ENCODE measurements at places on chromosomes 1 and 21.

DNA sequence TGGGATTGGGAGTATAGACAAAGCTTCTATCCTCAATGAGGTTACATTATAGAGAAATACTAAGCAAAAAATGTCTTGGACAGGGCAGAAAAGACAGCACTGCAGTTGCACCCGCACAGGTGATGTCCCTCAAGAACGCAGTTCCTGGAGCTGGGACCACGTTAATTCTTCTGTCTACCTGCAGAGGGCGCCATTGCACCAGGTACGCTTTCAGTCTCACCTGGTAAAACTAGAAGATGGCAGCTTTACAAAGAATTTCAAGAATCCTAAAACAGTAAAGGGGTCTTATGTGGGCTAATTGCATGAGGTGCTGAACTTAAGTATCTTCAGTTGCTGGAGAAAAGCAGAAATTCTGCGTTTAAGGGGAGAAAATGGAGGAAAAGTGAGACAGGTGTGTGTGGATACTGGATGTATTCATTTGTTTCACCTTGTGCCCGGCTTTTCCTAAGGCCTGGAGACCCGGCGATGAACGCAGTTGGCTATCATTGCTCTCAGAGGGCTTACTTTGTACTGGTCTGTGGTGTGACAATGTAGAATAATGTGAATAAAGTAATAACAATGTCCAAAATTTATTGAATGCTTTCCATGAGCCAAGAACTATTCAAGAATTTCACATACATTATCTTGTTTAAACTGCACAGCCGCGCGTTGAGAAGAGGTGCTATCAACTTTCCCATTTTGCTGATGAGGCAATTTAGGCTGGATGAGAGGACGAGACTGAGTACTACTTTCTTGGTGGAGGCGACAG, 276.3 kb upstream of the GREM2 start:
- DNase-seq = peak; percentile 1

GRCh38 chr1:921011-921837, 2.5 kb upstream of the SAMD11 start:
- no peak for DNase-seq

DNA sequence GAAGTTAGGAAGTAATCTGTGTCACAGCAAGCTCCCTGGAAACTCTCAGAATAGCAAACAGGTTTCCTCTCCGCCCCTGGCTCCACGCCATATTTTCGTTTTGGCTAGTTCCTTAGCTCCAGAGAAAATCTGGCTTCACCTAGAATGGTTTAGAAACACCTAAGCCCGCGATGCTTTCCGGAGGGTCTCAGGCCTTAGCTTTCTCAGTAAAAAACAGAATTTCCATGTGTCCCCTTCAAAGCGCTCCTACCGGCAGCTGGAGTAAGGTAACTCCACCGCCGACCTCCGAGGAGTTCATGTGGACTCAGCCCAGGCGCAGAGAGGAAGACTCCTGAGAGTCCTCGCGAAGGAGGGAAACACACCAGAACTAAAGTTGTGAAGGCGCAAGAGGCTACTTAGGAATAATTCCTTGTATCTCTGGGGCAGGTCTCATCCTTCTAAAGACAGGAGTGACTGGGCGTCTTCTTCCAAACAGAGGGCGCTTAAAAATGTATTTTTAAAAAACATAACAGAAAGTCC, 406 bp downstream of the KIAA0040 start:
- no peak for DNase-seq

DNA sequence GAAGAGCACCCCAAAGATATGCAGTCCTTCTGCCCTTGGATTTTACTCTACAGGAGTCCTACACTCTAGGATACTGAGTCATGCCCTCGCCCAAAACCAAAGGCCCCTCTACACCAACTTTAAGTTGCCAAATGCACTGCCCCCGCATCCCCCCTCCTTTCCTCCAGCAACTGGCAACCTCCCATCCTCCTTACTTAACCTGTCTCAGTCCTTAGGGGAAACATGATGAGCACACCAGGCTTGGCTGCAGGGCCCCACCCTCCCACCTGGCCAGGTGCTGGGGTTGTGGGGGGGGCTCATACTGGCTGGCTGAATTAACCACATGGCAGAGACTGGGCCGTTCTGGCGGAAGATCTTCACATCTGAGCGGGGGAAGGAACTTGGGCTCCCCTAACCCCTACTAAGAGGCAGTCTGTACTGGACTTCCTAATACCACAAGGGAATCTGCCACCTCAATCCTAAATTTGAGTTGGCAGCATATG, 1.2 kb downstream of the HDGF start:
- DNase-seq = no peak

- DNase-seq = no peak
Observed at GRCh38 chr1:153362187-153362775, 4.6 kb downstream of the S100A9 start.

GRCh38 chr1:214823311-214824117, 220.5 kb downstream of the CENPF start:
- DNase-seq = no peak

- no peak for DNase-seq
Observed at GRCh38 chr1:228156941-228157728, 7.4 kb downstream of the GJC2 start.

- no peak for DNase-seq
Observed at GRCh38 chr1:230610589-230610988, 31.7 kb upstream of the COG2 start.

DNA sequence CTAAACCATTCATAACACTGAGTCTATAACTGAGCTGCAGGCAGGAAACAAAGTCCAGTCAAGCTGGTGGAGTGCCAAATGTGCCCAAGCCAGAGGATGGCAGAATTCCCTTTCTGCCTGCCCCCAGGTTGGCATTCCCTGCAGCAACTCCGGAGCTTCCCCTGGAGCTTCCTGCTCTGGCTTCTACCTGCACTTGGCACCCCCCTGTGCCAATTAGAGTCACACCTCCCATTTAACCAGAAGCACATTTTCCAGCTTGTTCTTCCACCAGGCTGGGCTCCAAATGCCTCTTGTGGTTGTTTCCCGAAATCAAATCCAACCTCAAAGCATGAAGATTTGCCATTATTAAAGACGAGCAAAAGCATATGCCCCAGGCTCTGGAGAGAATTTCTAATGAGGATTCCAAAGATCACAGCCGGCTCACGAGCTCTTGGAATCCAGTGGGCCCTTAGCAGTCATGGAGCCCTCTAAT, 294.5 kb downstream of the RRAGC start:
- no peak for DNase-seq

DNA sequence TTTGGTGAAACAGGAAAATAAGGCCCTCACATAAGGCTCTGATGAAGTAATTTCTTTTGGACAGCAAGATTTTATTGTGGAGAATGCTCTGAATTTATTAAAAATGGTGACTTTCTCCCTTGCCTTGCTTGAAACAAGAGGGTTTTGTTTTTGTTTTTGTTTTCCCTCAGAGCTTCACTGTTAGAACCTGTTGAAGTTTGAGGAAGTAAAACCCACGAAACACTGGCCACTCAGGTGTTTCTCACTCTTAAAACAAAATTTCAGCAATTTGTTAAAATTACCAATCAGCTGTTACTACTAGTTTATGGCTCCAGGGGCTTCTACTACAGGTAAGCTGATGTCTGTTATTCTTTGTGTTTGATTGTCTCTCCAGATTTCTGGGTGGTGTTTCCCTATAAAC, 112.6 kb upstream of the B3GALT2 start:
- DNase-seq = no peak

DNA sequence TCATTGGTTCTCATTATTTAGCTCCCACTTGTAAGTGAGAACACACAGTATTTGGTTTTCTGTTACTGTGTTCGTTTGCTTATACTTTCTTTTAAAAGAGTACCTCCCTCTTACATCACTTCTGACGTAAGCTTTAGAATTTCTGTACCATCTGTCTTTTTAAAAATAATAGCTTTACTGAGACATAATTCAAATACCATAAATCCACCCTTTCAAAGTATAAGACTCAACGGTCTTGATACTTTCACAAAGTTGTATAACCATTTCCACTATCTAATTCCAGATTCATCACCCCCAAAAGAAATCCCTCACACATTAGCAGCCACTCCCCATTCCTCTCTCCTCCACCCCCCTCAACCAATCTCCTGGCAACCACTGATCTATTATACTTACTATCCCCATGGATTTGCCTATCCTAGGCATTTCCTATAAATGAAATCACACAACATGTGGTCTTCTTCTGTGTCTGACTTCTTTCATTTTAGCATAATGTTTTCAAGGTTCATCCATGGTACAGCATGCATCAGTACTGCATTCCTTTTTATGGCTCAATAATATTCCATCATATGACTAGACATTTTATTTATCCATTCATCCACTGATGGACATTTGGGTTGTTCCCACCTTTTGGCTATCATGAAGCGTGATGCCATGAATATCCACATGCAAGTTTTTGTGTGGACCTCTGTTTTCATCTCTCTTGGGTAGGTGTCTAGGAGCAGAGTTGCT, 104.7 kb downstream of the HLCS start:
- no peak for DNase-seq

- DNase-seq = no peak
Observed at GRCh38 chr1:28112388-28113241, 24.2 kb upstream of the EYA3 start.

- no peak for DNase-seq
Observed at GRCh38 chr1:117674521-117675400, 68.9 kb downstream of the TENT5C start.

DNA sequence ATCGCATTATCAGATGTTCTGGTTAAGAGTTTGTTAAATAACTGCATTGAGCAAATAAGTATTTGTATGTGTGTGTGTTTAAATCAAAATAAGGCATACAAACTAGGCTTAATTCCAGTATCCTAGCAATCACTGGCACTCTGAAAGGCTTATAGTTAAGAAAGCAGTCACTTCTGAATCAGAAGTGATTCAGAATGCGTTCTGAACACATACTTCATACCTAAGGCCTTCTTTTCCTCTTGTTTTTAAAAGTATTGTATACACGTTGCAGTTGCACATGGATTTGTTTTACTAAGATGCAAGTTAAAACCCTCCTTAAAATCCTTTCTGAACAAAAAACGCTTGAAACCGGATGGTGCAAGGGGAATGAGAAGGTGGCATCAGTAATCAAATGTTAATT, 238.4 kb upstream of the DMRTA2 start:
- no peak for DNase-seq

- DNase-seq = no peak
Observed at GRCh38 chr1:175537571-175537970, 205.8 kb downstream of the TNR start.

GRCh38 chr1:206703661-206704060, 19.0 kb downstream of the MAPKAPK2 start:
- DNase-seq = peak; percentile 40

GRCh38 chr1:221998781-221999180, 256.9 kb upstream of the DUSP10 start:
- no peak for DNase-seq

DNA sequence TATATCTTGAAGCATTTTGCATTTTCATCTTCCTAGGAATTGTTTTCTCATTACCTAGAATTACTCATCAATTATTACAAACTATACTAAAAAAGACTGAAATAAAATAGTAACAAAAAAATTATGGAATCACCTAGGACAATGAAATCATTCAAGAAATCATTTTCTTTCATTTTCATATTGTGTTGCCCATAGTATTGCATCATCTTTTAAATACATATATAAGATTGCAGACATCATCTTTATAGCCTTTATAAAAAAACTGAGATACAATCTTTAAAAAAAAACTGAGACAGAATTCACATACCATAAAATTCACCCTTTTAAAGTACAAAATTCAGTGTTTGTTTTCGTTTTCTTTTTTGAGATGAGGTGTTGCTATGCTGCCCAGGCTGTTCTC, 29.6 kb downstream of the GDAP2 start:
- no peak for DNase-seq

DNA sequence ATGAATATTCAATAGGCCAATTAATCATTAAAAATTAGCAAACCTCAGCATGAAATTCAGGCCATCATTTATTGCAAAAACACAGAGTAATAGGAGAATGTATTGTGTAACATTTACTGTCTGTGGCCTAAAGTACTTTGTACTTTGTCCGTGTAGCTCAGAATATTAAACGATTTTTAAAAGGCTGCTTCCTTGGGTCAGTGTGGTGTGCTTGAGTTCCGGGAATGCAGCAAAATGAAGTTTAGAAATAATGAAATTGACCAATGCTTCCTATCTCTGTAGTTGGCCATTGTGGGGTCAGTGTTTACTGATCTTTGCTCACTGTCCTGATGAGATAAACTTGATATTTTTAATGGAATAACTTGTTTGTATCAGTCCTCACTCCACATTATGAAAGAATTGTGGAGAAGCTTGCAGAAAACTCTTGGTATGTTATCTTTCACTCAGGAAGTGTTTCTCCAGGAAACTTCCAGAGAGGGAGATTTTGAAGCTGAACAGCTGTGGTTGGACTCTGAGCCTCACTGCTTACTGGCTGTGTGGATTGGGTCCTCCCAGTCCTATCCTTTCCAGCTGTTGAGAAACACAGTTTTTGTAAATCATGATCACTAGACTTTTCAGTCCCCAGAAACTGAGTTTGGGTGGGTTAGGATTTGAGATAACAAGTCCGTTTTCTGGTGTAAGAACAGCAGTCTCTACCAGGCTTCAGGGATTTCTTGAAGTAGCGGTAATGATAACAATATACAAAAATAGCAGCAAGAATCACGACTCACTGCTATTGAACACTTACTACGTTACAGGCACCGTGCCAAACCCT, 19.2 kb upstream of the MTARC1 start:
- no peak for DNase-seq

- DNase-seq = no peak
Observed at GRCh38 chr1:29831500-29832117, 595.3 kb downstream of the PTPRU start.

- no peak for DNase-seq
Observed at GRCh38 chr1:85864727-85865126, 156.5 kb upstream of the ZNHIT6 start.

- no peak for DNase-seq
Observed at GRCh38 chr1:53643881-53644390, 95.0 kb downstream of the GLIS1 start.

- DNase-seq = no peak
Observed at GRCh38 chr1:19769211-19769932, 30.3 kb downstream of the TMCO4 start.

DNA sequence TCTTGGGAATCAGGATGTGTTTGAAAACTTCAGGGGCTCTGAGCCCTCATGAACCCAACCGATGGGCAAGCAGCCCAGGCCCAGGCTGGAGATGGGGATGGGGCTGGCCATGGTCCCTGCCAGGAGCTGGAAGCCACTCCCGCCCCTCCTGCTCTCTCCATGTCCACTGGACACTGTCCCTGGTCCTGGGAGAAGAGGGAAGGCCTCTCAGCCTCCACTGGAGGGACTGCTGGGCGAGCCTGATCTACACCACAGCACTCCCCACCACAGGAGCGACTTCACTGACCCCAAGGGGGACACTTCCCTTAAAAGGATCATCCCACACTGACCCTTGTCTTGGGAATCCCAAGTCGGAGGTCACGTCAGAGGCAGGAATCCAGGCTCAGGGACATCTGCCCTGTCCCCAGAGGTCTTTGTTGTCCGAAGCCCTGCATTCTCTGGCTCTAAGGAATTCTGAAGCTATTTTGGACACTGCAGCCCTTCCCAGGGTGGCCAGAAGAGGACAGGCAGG, 16.9 kb upstream of the COL18A1 start:
- no peak for DNase-seq

GRCh38 chr1:159279773-159280172, 22.4 kb upstream of the FCER1A start:
- no peak for DNase-seq

- no peak for DNase-seq
Observed at GRCh38 chr1:89728381-89728780, 92.5 kb upstream of the LRRC8D start.

GRCh38 chr1:30735124-30735523, 11.7 kb upstream of the MATN1 start:
- DNase-seq = no peak

- no peak for DNase-seq
Observed at GRCh38 chr1:236393681-236394481, at the start of gene EDARADD. Gene EDARADD (plus strand): TSS chr1:236394286. CDS start chr1:236394445, 159 bp downstream.

GRCh38 chr1:67687198-67687545, 2.2 kb downstream of the GADD45A start:
- no peak for DNase-seq

All from stimulated activated CD4-positive, alpha-beta T cell treated with anti-CD3 and anti-CD28 coated beads, TNF-alpha, amount 100 ng/mL, for 48 hours (primary cell).